ENCODE measurements at places on chromosomes 7 and 10.
A peak's percentile ranks its signal among the peaks of the same experiment; 100 is the strongest.

GRCh38 chr7:12386313-12386740 is 17.3 kb downstream of the VWDE start:
- no peak for DNase-seq

GRCh38 chr10:73366381-73367298 is 8.0 kb upstream of the CFAP70 start:
- DNase-seq: no peak

DNA sequence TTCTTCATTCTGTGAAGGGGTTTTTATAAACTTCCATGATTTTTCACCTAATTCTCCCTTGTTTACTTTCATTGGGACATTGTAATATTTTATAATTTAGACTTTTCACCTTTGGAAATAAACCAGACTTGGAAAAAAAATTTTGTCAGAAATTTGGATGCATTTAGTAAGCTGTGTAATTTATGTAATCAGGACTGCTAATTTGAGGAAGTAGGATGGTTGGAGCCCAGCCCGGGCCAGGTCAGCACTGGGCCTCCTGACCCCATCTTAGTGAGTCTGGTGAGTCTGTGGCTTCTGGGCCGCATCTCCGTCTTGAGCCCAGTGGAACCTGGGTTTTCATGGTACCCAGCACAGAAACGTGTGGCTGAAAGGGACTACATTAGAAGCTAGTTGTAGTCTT is 27.6 kb upstream of the ZNF32 start:
- DNase-seq: no peak

- DNase-seq: peak; percentile 64
These were observed 82.5 kb upstream of the PCBD1 start for GRCh38 chr10:70970830-70971229.

DNA sequence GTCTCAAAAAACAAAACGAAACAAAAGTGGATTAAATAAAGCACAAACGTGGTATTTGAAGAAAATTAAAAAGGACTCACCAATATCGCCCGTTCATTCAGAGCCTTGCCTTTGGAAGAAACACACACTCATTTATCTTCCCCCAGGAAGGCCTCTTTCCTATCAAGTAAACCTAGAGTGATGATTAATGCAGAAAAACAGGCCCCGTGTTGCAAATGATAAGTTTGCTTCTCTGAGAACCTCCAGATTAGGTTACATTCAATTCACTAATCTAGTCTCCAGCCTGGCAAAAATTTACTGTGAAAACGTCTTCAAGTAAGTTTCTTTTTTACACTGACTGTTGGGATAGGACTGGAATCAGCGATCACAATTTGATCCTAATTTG is 78.0 kb upstream of the C1GALT1 start:
- DNase-seq: no peak

GRCh38 chr10:102704915-102705314 is 9.3 kb downstream of the ARL3 start:
- DNase-seq: no peak

DNA sequence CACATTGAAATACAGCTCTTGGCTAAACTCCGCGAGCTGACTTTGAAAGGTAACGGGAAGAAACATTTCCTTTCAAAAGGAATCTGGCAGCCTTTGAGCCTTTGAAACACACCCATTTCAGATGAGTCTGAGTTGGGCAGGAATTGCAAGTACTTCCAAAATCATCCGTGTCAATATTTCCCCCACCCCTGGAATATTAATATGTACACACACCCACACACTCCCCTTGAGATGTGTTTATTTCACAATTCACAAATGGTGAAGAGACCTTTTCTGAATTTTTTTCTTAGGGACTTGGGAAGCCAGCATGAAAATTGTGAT is 438.7 kb upstream of the NRP1 start:
- peak; percentile 34 for DNase-seq

DNA sequence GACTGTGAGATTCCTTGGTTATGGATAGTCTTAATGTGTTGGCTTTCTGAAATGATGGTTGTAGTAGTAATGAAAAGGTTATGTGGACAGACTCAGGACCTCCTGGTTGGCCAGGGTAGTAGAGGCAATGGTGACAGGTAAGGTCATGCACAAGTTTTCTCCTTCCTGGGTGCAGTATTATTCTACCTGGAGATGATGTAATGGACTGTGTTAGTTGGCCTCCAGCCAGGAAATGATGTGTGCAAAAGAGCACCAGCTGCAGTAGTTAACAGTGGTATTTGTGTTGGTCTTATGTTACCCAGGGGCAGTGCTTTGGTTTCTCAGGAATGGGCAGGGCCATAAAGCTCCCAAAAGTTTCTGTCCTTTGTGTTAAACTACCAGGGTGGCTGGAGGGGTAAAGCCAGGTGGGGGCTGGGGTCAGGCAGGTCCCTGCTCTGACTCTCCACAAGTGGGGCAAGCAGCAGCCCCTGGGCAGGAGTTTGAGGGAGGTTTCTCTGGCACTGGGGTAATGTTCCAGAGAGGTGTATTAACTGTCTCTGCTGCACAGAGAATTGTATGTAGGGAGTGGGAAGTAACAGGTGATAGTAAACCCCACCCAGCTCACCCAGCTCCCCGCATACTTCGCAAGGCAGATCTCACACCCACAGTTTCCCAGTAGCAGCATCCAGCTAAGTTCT is 36.3 kb downstream of the GPR22 start:
- peak; percentile 93 for DNase-seq

DNA sequence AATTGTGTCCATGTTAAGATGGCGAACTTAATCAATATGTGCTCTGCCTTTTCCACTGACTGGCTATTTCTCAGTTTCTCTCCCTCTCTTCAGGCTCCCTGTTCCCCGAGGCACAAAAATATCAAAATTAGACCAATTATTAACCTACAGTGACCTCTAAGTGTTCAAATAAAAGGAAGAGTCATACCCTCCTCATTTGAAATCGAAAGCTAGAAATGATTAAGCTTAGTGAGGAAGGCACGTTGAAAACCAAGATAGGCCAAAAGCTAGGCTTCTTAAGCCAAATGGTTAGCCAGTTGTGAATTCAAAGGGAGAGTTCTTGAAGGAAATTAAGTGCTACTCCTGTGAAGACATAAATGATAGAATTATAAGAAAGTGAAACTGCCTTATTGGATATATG is 81.1 kb upstream of the MBL2 start:
- DNase-seq: no peak

DNA sequence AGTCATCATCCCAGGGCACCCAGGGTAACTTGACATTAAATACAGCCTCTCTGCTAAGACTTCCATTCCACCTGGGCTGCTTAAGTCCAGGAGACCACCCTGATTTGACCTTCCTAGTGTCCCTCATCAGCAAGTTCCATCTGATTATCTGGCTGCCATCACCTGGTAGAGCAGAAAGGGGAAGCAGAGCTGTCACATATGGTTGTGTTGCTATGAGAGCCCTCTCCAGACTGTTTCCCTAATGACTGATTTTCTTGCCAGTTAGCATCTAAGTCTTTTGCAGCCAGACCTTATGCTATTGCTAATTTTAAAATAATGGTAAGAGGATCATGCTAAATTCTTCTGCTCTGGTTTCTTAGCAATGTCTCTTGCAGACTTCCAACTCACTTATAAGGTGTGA is 38.7 kb downstream of the KCNH2 start:
- no peak for DNase-seq

GRCh38 chr7:128738570-128739047 is 550 bp upstream of the CALU start:
- DNase-seq: no peak

DNA sequence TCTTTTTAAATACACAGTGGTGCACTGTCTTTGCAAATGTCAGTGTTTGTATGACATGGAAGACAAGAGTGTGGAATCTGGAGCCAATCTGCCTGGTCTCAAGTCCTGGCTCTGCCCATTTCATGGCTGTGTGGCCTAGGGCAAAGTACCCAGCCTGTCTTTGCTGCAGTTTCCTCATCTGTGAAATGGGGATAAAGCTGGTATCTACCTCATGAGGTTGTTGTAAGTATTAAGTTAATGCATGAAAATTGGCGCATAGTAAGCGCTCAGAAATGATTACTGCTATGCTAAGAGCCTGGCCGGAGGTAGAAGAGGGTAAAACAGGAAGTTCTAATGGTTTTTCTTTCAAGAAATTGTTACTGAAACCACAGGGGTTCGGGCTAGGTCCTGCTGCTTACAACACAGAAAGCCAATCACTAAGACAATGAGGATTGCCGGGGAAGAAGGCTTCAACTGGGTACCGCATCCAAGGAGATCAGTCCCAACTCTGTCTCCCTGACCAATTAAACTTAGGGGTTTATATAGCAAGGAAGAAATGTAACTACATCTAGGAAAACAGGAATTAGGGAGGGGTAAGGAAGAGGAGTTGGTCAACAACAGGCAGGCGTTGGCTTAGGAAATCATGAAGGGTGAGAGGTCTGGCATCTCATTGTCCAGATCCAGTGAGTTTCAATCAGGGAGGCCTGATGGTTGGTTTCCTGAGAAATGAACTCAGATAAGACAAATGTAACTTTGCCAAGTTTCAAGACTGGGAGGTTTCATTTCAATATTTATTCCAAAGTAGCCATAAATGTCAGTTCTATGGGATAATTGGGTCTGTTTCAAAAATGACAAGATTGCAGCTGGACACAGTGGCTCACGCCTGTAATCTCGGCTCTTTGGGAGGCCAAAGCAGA is 57.0 kb downstream of the CHST3 start:
- DNase-seq: no peak

DNA sequence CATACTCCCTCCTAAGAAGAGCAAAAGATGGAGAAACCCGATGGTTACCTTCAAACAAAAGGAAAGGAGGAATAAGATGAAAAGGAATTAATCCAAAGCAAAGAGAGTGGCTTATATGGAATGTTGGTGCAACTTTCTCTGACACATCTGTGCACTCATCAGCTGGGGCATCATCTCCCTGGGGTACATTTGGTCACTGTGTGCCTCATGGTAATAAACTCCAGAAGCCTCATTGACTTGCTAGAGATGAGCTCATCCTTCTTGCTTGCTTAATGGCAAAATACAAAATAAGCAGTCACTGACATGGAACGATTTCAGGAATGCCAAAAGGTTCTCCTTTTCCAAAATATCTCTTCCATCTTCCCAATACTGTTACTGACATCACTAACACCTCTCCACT is 22.5 kb downstream of the CAV1 start:
- DNase-seq: peak; percentile 60

DNA sequence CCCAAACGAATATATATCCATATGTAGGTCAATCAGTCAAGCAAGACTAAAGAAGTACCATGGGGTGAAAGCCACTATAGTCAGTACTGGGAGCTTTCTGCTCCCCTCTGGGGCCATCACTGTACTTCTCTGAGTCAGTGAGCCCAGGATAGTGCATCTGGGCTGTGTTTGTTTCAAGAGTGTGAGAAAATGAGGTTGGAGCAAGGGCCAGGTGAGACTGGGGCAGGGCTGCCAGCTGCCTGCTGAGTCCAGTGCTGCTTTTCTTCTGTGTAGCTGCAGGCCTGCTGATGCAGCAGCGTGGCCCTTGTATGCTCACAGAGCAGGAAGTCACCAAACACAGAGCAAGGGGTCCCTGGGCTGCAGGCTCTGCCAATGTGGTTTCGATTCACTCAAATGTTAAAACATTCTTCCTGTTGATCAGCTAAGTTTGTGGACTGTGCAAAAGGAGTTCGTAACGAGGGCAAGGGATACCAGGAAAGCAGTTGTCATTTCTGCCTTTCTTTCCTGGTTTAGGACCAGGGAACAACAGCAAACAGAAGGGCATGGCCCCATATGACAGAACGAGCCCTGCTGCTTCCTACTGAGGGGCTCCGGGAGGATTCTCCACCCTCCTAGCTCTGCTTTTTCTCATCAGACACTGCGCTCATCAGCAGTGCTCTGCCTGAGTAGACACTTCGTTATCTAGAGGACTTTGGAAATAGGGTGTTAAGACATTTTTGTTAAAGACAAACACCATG is 65.4 kb upstream of the TNS3 start:
- no peak for DNase-seq

DNA sequence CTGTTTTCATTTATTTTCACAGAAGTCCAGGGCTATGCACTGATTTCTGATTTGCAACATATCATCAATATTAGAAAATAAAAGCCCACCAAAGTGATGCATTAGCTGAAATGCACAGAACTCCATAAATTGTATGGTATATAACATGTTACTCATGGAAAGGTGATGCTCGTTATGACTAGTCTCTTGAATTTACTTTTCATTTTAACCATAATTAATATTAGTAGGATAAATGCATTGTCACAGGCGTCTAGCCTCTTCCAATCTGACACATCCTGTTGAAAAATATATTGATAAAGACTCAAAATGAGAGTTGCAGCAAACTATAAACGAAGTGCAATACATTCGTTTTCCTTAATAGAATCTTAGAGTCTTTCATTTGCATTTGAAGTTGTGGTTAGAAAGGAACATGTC is 92.4 kb downstream of the CPED1 start:
- DNase-seq: no peak

DNA sequence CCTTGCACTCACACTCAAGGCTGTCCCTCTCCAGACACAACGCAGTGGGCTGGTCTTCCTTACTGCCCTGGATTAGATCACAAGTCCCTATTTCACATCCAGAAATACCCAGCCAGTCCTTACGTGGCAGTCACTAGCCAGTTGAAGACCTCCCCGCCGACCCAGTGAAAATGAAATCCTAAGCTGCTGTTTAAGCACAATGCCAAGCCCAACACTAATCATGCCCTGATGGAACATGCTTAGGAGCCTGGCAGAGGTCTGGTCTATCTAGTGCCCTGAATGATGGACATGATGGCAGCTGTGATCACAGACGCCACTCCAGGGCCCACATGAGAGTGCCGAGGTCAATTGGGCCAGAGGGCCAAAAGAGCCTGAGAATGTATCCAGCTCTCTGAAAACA is 389.0 kb downstream of the GRID1 start:
- no peak for DNase-seq

DNA sequence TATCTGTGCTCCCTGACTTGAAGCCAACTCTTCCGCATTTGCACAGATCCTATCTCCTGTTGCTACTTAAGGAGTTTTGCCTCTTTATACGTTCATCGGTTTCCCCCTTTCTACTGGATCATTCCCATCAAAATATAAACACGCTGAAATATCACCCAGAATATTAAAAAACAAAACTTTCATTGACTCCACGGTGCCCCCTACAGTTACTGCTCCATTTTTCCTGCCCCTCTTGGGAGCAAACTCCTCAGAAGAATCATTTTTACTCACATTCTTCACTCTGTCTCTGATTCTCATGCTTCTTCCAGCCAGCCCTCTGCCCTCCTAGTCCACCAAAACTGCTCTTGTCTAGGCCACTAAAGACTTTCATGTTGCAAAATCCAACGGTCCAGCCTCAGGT is 66.4 kb downstream of the MYOF start:
- no peak for DNase-seq

- DNase-seq: no peak
These were observed 118.2 kb downstream of the ZNF248 start for GRCh38 chr10:37739181-37739580.

DNA sequence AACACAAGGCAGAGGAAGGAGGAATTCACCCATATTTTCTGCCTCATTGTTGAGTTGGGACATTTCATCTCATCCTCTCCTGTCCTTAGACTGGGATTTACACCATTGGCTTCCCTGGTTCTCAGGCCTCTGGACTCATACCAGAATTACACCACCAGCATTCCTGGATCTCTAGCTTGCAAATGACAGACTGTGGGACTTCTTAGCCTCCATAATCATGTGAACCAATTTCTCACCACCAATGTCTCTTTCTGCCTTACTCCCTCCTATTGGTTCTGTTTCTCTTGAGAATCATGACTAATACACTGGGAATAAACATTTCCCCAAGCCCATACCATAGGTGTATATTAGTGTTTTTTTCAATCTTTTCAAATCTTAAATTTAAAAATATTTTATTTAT is 2.9 kb upstream of the ZNF33A start:
- DNase-seq: peak; percentile 63
